MG63 (cell line): ENCODE measurements at places on chromosomes 5 and 9. TPM values are rescaled to one million over a fixed set of nuclear protein-coding genes. Genes with fewer than 3 reads are reported as not detected.
A peak's percentile ranks its signal among the peaks of the same experiment; 100 is the strongest.

GRCh38 chr5:79611046-79611829 lies 1.0 kb upstream of the TENT2 start:
- no peak for DNase-seq

- no peak for DNase-seq
Observed at GRCh38 chr5:95626701-95627100, 6.8 kb downstream of the GPR150 start.

DNA sequence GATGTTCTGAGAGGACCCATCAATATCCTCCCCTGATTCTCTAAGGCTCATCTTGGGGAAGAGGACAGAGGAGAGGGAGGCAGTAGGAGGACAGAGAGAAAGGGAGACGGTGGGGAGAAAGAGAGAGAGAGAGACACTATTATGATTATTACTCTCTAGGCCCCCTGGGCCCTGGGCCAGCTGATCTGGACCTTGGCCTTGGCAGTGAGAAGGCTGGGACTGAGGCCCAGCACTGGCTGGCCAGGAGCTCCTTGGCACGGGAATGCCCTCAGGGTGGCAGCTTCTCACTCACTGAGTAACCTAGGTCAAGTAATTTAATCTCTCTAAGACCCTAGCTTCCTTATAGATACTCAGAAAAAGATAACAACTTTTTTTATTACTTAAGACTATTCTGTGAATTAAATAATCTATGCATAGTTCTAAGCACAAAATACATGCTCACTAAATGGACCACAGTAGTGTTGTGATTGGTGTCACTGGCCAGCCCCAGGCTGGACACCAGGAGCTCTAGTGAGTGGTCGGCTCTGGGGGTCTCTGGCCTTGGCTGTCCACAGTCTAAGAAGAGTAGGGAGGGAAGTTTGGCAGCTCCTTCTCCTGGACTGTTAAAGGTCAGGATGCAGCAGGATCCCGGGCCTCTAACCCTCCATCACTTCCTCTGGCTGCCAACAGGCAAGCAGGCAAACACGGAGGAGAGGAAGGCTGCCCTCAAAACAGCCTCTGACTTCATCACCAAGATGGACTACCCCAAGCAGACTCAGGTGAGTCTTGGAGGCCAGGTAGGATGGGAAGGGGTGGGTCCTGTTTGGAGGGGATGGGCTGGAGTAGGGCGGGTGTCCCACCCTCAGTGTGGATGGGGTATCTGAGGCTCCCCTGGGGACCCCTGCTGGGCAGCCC lies 50.0 kb downstream of the GSN start:
- DNase-seq: peak; percentile 92

DNA sequence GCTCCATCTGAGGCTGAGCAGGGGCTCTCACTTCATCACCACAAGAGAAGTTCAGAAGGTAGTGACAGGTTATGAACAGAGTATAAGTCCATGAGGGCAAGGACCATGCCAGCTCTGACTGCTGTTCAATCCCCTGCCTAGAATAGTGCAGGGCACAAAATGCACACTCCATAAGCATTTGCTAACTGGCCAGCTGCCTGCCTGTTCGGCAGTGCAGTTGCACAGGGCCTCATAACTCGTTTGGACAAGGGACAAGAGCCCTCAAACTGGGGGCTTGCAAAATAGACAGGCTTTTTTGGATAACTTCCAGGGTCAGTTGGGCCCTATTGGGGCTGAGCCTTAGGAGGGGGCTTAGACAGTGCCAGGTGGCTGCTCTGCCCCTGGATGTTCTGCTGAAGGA lies 21.1 kb downstream of the SPARC start:
- DNase-seq: no peak

GRCh38 chr5:53029608-53030007 lies 40.5 kb downstream of the ITGA2 start:
- DNase-seq: no peak

DNA sequence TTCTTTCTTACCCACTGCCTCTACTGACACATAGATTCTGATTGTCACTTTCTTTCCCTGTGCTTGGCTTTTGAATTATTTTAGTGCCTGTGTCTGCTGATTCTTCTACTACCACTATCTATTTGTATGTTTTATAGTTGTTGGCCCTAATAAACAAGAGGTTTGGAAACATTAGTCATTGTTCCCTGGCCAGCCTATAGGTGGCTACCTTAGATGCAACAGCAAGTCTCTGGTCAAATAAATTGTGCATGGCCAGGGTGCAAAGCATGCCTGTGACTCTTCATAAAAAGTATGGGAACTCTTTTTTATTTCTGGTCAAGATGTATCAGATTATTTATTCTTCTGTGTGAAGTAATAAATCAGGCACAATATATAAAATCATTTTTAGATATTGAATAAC lies 124.4 kb downstream of the PLK2 start:
- no peak for DNase-seq

Gene ZNF367
- total RNA-seq: 24.0 and 25.8 TPM in 2 replicates

DNA sequence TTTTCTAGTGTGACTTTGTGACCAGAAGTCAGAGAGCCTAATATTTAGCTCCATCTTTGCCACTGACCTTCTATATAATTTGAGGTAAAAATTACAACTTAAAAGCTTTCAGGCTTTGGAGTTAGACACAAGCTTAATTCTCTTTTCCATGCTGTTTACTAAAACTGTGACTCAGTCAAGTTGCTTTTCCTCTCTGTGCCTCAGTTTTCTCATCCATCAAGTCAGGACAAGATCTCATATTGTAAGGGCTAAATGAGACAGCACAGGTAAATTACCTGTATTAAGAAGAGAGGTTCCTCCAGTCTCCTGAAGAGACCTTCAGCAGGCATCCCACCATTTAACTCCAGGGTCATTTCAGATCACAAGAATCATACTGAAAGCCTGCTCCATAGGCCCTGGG lies 339.2 kb downstream of the ASTN2 start:
- DNase-seq: no peak

Gene CCDC152
- total RNA-seq: 2.5 and 3.4 TPM in 2 replicates

DNA sequence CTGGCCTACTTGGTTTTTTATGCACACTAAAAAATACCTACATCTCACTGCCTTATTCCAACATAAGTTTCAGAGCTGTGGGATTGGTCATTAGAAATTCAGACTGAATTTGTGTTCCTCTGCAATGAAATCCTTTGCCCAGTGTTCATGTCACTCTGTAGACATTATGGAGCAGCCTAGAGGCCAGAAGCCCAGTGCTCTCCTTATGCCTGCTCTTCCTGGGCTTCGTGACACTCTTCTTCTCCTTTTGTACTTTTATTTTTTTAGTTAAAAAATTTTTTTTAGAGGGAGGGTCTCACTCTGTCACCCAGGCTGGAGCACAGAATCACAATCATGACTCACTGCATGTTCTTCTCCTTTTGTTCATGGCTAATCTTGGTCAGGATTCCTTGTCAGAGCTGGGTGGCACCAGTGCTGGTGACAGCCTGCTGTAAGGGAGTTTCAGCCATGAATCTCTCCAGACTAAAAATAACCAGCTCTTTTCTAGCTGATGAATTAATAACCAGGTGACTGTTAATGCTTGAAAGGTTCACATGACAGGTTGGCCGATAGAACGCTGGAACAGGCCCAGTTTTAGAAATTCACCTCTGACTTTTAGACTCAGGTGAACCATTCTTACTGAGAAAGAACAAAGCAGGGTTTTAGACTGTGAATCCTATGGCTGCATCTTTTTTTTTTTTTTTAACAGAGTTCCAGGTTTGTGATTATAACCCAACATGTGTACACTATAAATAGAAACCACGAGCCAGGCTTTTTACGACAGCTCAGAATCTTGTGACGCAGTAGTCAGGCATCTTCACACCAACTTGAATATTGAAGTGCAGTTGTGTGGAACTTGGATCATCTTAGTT lies 34.1 kb upstream of the C5orf47 start:
- peak; percentile 29 for DNase-seq

DNA sequence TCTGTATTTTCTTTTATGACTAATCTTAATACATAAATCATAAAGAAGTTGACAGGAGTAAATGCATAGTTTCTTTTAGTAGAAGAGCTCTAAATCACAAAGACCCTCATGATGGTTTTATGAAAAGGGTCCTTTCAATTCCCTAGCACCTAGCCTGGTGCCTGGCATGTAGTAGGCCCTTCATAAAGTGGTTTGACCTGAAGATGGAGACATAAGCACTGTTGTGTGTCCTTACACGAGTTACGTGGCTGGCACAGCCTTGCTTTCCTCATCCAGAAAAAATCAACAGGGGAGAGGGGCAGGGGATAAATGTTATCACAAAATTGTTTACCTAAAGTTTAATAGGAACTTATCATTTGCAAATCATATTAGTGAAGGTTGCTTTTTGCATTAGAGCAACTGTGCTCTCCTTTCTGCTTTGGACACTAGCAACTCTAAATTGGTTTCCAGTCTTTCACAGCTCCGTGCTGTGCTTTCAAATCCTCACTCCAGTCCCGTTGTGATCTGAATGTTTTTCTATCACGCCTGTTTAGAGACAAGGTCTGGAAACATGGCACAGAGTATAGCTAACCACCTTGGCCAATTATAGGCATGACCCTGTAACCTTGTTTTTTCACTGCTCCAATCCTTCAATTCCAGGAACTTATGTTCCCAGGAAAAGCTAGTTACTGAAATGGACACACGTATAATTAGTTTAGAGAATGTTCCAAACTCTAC lies 55.7 kb downstream of the ARL15 start:
- DNase-seq: no peak

GRCh38 chr5:54230936-54231685 lies 79.3 kb downstream of the ARL15 start:
- DNase-seq: no peak

GRCh38 chr9:8946461-8946860 lies 1146.9 kb upstream of the DMAC1 start:
- no peak for DNase-seq

GRCh38 chr9:132842124-132843044 lies 35.7 kb downstream of the AK8 start:
- DNase-seq: no peak

- no peak for DNase-seq
Observed at GRCh38 chr5:107378218-107378899, 292.4 kb downstream of the EFNA5 start.

Gene VAV2
- total RNA-seq: 17.3 and 22.8 TPM in 2 replicates

DNA sequence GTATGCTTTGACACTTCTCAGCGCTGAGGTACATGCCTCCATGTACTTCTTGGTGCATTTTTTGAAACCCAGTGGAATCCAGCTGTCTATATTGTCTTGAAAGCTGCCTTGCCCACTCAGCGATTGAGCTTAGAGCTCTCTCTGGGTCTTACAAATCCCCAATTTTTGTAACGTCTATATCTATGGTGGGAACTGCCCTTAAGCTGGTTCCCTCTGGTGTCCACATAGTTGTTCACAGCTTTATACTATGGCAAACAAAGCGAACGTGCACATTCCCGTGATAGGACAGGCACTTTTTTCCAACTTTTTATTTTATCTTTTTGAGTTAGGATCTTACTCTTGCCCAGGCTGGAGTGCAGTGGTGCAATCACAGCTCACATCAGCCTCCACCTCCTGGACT lies 20.9 kb downstream of the CDHR2 start:
- no peak for DNase-seq

Gene MARCOL
- not detected in 2 replicates for total RNA-seq

DNA sequence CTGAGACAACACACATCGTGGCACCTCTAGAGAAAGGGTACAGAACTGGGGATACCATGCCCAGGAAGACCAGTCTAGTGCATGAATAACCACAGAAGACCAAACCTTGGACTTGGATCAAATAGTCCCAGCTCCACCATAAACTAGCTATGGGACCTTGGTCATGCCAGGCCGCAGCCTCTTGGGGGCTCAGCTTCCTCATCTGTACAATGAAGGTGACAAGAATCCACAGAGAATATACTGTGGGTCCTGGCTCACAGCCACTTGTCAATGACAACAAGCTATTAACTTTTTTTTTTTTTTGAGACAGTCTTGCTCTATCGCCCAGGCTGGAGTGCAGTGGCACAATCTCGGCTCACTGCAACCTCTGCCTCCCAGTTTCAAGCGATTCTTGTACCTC lies 3.9 kb downstream of the KYAT1 start:
- no peak for DNase-seq

Gene VCAN
- total RNA-seq: 26.6 and 36.9 TPM in 2 replicates

Gene PCDHGA9
- total RNA-seq: not detected in 2 replicates

Gene PCDHA1
- total RNA-seq: 0.10 TPM in 1 of 2 replicates, not detected in the other

DNA sequence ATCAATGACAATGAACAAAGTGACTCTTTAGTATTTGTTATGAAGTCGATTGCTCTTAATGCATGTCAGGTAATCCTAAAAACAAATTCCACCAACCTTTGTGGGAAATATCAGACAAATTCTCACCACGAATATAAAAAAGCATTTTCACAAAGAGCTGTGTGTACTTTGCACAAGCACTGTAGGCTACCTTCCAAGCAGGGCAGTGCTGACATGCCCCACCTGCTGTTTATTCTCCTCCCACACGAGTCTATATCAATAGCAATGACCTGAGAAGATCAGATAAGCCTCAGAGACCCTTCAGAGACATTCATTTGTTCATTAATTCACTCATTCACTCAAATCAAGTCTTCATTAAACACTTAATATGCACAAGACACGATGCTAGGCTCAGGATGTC lies 469.1 kb downstream of the ZSWIM6 start:
- DNase-seq: no peak

DNA sequence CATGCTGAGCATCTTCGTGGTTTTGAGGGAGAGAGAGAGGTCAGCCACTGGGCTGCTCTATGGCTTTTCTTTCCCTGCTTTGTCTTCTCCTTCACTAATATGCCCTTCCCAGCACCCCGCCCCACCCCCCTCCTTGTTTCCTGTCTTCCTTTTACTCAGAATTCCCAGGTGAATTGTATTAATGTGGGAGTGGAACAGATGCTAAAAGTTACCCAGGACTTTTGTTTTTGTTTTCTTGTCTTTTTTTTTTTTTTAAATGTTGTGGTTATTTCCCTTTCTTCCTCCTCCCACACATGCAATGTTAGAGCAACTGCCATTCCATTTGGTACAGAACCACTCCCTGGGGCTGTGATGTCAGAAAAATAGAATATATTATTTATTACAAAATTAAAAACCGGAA lies 442.7 kb upstream of the CD180 start:
- DNase-seq: no peak

Gene BSPRY
- total RNA-seq: not detected in 2 replicates

Gene PLK2
- 445 and 575 TPM in 2 replicates for total RNA-seq

DNA sequence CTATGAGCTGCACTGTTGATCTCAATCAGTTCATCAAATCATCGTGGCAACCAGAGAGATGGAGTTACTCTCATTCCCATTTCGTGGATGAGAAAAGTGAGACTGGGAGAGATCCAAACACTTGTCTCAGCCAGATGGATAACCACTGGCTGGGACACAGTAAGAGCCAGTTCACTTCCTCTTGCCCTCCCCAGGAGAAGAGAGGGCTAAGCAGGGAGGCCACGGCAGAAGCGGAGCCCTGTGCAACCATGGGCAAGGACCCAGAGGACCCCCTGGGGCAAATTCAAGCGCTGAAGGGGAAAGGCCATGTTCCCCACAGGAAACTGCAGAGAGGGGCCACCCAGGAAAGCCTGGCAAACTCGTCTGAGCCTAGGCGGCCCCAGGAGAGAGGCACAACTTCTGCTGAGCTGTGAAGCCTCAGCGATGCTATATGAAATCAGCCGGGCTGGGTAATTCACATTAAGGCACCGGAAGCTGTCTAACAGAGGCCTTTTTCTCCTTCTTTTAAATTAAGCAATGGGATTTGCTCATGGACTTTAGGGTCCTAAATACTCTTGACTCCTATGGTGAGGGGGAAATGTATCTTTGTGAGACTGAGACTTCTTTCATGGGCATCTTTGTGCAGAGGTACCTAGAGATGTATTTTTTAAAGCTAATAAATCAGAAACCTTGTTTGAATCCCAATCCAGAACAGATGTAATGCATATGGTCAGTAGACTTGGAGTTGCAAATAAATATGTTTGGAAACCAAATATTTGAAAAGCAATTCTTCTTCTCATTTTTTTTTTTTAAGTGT lies 137.1 kb upstream of the SMIM23 start:
- no peak for DNase-seq

- DNase-seq: no peak
Observed at GRCh38 chr5:146073239-146073900, 32.0 kb downstream of the PLAC8L1 start.
